Mesothelial cell of epicardium (in vitro differentiated cells): ENCODE measurements at places on chromosomes 2 and 18. TPM values are rescaled to one million over a fixed set of nuclear protein-coding genes. Genes with fewer than 3 reads are reported as not detected.

C2orf80 gene
- not detected in 3 replicates for total RNA-seq

CFAP65 gene
- not detected in 3 replicates for total RNA-seq

LRP2 gene
- 52.1 to 54.3 TPM (median 54.2 TPM) in 3 replicates for total RNA-seq

SULT1C4 gene
- 16.0 to 17.5 TPM (median 17.5 TPM) in 3 replicates for total RNA-seq

CYS1 gene
- total RNA-seq: 1.3 to 1.4 TPM (median 1.3 TPM) in 3 replicates

TGFA gene
- 0.77 to 0.96 TPM (median 0.78 TPM) in 3 replicates for total RNA-seq

SNED1 gene
- 7.1 to 10.5 TPM (median 9.4 TPM) in 3 replicates for total RNA-seq

XIRP2 gene
- total RNA-seq: 0.07 TPM in 1 of 3 replicates, not detected in the others

EMILIN2 gene
- total RNA-seq: 30.2 to 31.3 TPM (median 30.2 TPM) in 3 replicates

DLGAP1 gene
- 4.6 to 5.1 TPM (median 4.9 TPM) in 3 replicates for total RNA-seq

CIB4 gene
- total RNA-seq: not detected in 3 replicates

LINC00305 gene
- total RNA-seq: not detected in 3 replicates

DSG1 gene
- 0.07 to 0.18 TPM (median 0.09 TPM) in 3 replicates for total RNA-seq

DNA sequence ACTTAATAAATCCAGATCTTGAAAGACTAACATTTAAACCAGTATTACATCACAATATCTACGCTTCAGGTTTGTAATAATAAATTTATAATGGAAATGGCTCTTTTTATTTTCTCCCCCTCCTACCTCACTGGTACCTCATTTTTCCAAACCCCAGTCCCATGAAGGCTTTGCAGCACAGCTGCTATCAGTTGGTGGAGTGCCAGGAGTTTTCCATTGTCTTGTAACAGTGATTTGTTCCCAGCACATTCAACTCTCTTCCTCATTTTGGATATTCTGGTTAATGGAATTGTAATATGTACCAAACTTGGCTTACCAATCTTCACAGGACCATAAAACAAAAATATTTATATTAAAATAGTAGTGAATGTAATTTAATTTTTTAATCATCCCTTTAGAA lies 91.2 kb downstream of the VRK2 start:
- peak overlapping the region; percentile 29 for H3K27ac ChIP-seq
- H3K27me3 ChIP-seq: no peaks in the 10 kb centered on the region
- H3K4me3 ChIP-seq: no peak overlapping the region
- no peak for DNase-seq
- H3K36me3 ChIP-seq: peaks cover 15% of the 10 kb centered on the region

DNA sequence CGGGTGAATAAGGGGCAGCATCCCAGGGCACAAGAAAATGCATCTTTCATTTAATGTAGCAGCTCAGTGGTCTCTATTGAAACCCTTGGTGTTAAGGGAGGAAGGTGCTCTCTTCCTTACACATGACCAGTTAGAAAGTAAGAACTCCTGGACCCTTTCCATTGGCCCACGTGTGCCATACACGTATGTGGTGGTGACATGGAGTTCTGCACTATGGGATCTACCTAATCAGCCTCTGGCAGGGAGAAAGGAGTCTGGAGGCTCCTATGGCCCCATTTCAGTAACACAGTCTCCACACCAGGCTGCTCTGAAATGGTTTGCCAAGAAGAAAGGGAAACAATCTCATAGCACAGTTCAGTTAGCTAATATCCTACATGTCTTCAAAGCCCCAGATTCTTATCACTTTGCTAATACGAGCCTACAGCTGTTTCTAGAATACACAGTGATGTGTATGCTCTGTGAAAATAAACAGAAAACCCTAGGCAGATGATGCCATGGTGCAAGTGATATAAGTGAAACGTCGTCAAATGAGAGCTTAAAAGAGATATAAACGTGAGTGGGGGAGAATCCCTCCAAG lies 7.0 kb downstream of the EFEMP1 start:
- H3K27me3 ChIP-seq: no peaks in the 10 kb centered on the region
- no peak overlapping the region for H3K27ac ChIP-seq
- peaks cover 8% of the 10 kb centered on the region for H3K4me1 ChIP-seq
- DNase-seq: no peak
- no peak overlapping the region for H3K4me3 ChIP-seq

- H3K4me3 ChIP-seq: no peak overlapping the region
- no peaks in the 10 kb centered on the region for H3K36me3 ChIP-seq
- H3K27me3 ChIP-seq: peaks cover 18% of the 10 kb centered on the region
- peaks cover 2% of the 10 kb centered on the region for H3K4me1 ChIP-seq
- DNase-seq: no peak
- H3K27ac ChIP-seq: no peak overlapping the region
These were observed 1452.6 kb upstream of the ACVR2A start for GRCh38 chr2:146392186-146392585.

DNA sequence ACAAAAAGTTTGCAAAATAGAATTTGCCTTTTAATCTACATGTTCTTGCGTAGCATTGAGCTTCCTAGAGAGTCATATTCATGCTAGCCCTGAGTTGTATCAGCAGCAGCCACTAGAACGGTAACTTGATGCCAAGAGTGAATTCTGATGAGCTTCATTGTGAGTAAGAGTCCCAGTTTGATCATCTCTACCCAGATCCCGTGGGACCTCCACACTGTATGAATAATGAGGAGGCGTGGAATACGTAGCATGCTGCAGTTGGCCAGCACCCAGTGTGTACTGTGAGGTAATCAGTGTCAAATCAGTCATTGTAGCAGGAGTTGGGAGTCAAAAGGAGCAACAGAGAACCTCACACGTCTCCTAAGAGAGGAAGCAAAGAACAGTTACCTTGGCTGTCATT lies 197.9 kb downstream of the NEDD4L start:
- no peaks in the 10 kb centered on the region for H3K27me3 ChIP-seq
- no peak overlapping the region for H3K27ac ChIP-seq
- no peak overlapping the region for H3K4me3 ChIP-seq
- H3K4me1 ChIP-seq: peaks cover 16% of the 10 kb centered on the region
- DNase-seq: no peak
- H3K36me3 ChIP-seq: peaks cover 2% of the 10 kb centered on the region

DNA sequence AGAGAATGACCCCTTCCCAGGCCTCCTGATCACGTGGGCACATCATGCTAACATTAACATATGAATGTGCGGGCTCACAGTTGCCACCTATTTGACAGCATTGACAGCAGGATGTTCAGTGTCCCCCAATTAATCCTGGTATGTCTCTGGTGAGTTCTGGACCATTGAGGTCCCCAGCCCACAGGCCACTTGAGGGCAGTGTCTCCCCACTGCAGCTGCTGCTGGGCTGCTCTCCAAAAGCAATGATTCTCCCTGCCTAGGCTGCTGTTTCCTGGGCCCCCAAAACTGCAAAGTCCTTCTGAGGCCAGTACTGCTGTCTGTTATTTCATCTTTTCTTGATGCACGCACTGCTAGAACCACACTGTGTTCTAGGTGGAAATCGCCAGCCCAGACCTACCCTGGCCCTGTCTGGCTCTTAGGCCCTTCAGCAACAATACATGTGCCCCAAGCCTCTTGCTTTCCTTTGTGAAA lies 52.7 kb upstream of the MAPK4 start:
- DNase-seq: peak; percentile 75
- no peak overlapping the region for H3K27ac ChIP-seq
- no peak overlapping the region for H3K4me3 ChIP-seq
- H3K4me1 ChIP-seq: peaks cover 4% of the 10 kb centered on the region
- no peaks in the 10 kb centered on the region for H3K36me3 ChIP-seq
- H3K27me3 ChIP-seq: no peaks in the 10 kb centered on the region

DNA sequence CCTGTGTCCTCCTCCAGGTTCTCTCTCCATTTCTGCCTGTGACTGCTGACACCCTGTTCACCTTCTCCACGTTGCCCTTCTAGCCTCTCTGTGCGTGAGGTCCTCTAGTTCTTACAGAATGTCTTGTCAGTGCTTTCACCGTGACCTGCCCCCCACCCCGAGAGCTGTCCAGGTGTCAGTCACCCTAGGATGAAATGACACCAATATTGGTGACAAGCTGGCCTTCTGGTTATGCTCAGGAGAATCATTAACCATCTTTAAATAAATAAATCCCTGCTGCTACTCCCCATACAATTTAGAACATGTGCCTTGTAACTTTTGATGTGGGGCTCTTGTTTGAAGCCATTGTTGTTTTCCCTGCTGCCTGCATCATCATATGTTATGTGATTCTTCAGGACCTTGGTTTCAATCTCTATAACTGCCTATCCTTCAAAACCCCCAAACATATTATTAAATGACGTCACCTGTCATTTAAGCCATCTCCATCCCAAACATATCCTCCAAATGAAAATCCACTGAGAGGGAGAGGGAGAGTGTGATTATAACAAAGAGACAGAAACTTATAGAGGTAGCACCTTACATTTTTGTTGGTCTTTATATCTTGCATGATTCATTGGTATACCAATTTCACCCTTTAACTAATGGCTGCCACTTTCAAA lies 496.3 kb downstream of the PARD3B start:
- peak overlapping the region; percentile 37 for H3K27ac ChIP-seq
- peaks cover 15% of the 10 kb centered on the region for H3K4me1 ChIP-seq
- H3K27me3 ChIP-seq: no peaks in the 10 kb centered on the region
- DNase-seq: no peak
- no peak overlapping the region for H3K4me3 ChIP-seq

DNA sequence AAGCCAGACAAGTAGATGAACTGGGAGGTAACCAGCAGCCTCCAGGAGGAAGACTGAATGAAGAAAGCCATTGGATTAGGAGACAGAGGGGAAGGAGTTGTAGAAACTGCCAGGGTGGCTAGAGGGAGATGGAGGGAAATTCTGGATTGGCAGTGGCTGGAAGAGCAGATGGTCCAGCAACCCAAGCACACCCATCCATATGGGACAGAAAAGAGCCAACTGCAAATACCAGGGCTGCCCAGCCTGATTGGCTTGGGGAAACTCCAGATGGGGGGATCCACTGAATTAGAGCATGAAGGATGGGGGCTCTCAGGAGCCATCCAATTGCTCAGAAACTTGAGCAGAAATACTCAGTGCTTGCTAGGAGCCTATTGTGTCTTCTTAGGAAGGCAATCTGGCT lies 173.5 kb upstream of the EPB41L3 start:
- no peak overlapping the region for H3K4me3 ChIP-seq
- no peaks in the 10 kb centered on the region for H3K4me1 ChIP-seq
- no peak for DNase-seq
- H3K27me3 ChIP-seq: peaks cover 6% of the 10 kb centered on the region
- H3K36me3 ChIP-seq: no peaks in the 10 kb centered on the region

DNA sequence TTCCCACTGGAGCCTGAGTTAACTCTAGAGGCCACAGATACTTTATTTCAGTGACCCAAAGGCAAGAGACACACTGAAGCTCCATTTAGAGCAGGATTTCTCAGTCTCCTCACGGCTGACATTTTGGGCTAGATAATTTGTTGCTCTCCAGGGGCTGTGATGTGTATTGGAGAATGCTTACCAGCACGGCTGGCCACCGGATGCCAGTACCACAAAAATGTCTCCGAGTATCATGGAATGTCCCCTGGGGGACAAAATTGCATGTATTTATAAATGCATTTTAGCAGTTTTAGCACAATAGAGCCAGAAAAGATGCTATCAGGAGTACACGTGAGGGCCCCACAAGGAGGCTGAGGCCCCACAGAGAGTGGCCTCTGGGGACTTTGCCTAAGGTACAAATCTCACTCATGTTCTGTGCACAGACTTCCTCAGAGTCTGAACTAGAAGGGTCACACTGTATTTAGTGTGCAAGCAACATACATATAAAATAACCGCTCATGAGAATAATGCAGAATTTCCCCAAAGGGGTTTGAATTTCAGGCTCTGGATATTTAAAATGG lies 20.5 kb upstream of the DCC start:
- H3K4me3 ChIP-seq: no peak overlapping the region
- peaks cover 6% of the 10 kb centered on the region for H3K27me3 ChIP-seq
- H3K4me1 ChIP-seq: no peaks in the 10 kb centered on the region
- no peak for DNase-seq

DNA sequence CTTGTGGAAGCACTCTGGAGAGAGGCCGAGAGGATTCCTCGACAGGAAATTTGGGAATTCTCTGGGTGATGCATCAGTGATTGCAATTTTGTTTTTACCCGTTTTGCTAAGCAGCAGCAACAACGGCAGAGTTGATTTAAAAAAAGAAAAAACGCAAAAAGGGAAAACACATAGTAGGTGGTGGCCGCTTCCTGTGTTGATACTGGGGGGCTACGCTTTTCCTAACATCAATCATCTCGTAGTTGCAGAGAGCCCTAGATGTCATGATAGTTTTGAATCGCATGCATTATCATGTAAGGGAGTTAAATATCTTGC lies 271 bp upstream of the RBM43 start:
- peak overlapping the region; percentile 87 for H3K4me3 ChIP-seq
- peak overlapping the region; percentile 96 for H3K27ac ChIP-seq
- no peak for DNase-seq
- H3K4me1 ChIP-seq: peaks cover 20% of the 10 kb centered on the region
- no peaks in the 10 kb centered on the region for H3K27me3 ChIP-seq

DNA sequence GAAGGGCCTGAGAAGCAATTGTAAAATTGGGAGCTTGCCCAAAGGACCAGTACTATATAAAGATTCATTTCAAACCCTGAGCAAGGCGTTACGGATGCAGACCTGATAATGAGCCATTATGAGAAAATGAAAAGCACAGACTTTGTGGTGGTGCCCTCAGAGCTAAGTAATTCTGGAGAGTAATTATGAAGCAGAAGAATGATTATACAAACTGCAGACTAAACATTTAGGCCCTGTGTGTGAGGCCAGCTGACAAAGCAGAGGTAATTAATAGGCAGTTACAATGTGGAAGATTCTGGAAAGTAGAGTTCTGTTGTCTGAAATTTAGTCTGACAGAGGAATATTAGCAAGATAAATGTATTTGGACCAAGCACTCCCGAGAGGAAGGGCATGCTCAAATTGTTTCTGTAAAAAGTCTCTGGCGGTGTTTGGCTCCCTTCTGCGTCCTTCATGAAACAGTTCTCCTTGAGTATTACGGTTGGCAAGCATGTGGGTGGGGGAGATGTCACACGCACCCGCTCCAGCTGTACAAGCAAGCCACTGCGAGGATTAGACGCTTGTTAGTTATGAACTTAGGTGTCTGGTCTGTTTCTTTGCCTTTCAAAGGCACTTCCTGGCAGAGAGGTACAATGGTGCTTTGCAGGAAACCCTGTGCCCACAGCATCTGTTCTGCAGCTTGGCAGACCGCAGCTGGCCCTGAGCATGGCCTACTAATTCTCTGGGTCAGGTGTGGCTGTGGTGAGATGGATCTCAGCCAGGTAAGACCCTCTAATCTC lies 45.5 kb downstream of the CDC42EP3 start:
- H3K4me1 ChIP-seq: peaks cover 18% of the 10 kb centered on the region
- no peaks in the 10 kb centered on the region for H3K36me3 ChIP-seq
- DNase-seq: no peak

GRCh38 chr2:82667491-82667890 lies 1791.6 kb downstream of the SUCLG1 start:
- no peak overlapping the region for H3K4me3 ChIP-seq
- no peak overlapping the region for H3K27ac ChIP-seq
- no peak for DNase-seq
- H3K36me3 ChIP-seq: no peaks in the 10 kb centered on the region
- H3K27me3 ChIP-seq: no peaks in the 10 kb centered on the region
- no peaks in the 10 kb centered on the region for H3K4me1 ChIP-seq

DNA sequence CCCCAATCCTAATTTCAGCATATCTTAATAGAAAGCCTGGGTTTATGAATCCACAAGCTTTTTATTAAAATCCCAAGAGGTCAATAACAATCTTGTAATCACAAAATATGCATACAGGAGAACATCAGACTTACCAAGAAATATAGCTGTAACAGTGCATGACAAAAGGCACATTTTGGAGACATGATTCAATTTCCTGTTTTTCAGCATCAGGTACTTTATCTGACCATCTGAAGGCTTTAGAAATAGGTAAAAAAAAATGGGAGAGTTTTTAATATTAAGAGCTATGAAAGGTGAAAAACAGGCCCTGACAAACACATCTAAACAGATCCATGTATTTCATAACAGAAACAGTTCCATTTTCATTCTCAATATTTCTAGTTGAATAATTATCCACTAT lies 89.9 kb upstream of the EFEMP1 start:
- H3K4me3 ChIP-seq: no peak overlapping the region
- H3K27me3 ChIP-seq: peaks cover under 1% of the 10 kb centered on the region
- peaks cover 6% of the 10 kb centered on the region for H3K4me1 ChIP-seq
- DNase-seq: no peak
